Activated gamma-delta T cell treated with anti-CD3 and anti-CD28 coated beads, Interleukin-2, amount 50 U/mL, for 16 hours (primary cell): ENCODE measurements at places on chromosomes 16 and 17.

DNA sequence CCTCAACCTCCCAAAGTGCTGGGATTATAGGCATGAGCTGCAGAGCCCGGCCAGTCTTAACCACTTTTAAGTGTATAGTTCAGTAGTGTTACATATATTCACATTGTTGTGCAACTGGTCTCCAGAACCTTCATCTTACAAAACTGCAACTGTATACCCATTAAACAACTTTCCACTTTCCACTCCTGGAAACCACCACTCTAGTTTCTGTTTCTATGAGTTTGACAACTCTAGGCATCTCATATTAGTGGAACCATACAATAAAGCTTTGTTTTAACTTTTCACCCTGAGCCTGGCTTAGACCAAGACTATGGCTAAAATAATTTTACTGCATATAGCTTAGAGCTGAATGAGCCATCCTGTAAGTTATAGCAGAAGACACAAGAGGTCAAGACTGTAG is 108.0 kb upstream of the GOT2 start:
- DNase-seq: no peak

- no peak for DNase-seq
These were observed 31.4 kb downstream of the HS3ST3B1 start for GRCh38 chr17:14332331-14332730.

DNA sequence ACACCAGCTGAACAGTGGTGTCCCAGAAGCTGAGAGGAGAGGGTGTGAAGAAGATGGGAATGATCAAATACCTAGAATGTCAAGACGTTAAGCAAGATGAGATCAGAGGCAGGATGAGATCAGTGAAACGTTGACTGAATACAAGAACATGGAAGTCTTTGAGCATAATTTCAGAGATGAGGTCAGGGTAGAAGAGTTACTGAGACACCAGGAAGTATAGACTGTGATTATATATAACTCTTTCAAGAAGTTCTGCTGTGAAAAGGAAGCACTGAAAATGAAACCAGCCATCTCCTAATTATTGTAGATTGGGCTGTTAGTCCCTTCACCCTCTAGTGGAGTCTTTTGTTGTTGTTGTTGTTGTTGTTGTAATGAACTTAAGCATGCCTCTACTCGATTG is 9.1 kb downstream of the SHCBP1 start:
- DNase-seq: no peak

GRCh38 chr16:77745972-77746371 is 23.7 kb downstream of the NUDT7 start:
- DNase-seq: no peak

GRCh38 chr16:89957216-89957785 is 8.7 kb downstream of the DEF8 start:
- no peak for DNase-seq

GRCh38 chr16:12245088-12245920 is 268.8 kb downstream of the SNX29 start:
- DNase-seq: no peak

DNA sequence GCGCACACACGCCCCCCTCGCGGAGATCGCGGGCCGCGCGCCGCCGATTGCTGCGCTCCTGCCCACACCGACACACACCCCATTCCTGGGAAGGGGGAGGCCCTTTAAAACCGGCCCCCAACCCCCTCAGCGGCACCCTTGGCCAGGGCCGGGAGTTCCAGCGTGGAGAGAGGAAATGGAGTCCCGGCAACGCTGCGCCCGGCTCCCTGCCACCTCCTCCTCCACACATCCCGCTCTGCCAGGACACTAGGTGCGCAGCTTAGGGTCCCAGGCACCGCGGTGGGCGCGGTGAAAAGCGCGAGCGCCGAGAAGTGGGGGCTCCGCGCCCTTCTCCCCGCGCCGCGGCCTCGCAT is 397 bp downstream of the CDC42EP4 start:
- DNase-seq: no peak

GRCh38 chr17:55423535-55423934 is 1.9 kb upstream of the MMD start:
- DNase-seq: no peak

- no peak for DNase-seq
These were observed 9.8 kb downstream of the HID1 start for GRCh38 chr17:74962622-74963394.

DNA sequence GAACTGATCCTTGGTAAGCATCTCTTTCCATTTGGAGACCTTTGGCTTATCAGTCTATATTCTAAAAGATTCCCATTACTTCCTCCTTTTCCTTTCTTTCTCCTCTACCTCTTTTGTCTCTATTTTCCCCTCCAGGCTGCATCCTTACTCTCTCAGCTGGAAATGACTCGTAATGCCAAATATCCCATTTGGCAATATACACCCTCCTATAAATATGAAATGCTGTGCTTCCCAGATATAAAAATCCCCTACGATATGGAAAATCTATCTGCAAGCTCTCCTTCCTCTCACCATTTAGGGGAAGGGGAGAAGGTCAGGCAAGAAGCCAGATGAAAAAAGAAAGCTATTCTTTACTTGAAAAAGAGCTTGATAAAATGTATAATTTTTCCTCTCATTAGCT is 39.9 kb downstream of the XPO6 start:
- no peak for DNase-seq

DNA sequence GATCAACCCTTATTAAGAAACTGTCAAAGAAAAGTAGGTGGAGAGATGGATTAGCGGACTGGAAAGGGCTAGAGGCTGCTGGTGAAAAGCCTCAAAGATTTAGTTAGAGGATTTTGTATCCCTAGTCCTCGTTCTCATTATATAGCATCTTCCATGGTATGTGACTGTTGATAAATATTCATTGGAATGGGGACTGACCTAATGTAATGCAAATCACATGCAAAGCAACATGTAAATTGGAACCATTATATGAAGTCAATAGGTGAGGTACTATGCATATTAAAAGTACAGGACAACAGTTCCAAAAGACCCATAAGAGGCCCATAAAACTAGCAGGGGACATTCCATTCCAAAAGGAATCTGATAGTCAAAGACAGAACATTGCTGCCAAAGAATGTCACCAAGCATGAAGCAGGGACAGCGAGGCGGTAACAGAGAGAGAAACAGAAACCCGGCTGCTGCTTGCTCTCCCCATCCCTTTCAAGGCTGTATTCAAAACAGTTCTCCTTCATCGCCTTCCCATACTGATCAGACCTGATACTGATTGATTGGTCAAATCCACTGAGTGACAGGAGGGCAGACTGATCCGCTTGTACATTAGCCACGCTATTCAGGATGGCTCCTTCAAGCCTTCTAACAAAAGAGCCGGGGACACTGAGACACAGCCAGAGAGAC is 44.5 kb downstream of the SOX9 start:
- DNase-seq: no peak

DNA sequence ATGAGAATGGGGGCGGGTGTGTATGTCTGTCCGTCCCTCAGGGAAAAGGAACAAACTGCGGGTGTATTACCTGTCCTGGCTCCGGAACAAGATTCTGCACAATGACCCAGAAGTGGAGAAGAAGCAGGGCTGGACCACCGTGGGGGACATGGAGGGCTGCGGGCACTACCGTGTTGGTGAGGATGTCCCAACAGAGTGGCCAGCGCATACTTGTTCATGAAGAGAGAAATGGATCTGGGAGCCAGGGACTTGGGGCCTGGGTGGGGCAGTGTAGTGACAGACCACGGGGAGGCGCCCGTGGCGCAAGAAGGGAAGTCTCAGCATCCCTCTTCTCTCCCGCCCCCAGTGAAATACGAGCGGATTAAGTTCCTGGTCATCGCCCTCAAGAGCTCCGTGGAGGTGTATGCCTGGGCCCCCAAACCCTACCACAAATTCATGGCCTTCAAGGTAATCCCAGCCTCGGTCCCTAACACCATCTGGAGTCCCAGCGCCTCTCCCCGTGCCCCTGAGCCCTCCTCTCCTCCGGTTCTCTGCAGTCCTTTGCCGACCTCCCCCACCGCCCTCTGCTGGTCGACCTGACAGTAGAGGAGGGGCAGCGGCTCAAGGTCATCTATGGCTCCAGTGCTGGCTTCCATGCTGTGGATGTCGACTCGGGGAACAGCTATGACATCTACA is 3.5 kb upstream of the C17orf107 start:
- no peak for DNase-seq

- no peak for DNase-seq
These were observed 2.0 kb upstream of the PSMB3 start for GRCh38 chr17:38750312-38751121.

DNA sequence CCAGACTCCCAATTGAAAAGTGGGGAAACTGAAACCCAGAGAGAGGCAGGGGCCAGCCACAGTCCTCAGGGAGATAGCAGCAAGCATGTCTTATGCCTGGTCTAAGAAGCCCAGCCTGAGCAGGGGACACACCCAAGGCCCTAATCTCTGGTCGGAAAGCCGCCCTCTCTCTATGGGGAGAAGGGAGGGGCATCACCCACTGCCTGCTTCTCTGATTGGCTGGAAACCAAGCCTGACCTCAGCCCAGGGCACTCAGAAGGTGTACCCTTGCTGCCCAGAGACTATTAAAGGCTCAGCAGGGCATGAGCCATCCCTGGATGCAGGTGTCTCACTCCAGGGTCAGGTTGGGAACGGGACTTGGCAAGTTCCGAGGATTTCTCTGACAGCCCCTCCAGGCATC is 5.7 kb upstream of the KRT13 start:
- no peak for DNase-seq

GRCh38 chr17:76327696-76328095 is 19.6 kb upstream of the QRICH2 start:
- no peak for DNase-seq

DNA sequence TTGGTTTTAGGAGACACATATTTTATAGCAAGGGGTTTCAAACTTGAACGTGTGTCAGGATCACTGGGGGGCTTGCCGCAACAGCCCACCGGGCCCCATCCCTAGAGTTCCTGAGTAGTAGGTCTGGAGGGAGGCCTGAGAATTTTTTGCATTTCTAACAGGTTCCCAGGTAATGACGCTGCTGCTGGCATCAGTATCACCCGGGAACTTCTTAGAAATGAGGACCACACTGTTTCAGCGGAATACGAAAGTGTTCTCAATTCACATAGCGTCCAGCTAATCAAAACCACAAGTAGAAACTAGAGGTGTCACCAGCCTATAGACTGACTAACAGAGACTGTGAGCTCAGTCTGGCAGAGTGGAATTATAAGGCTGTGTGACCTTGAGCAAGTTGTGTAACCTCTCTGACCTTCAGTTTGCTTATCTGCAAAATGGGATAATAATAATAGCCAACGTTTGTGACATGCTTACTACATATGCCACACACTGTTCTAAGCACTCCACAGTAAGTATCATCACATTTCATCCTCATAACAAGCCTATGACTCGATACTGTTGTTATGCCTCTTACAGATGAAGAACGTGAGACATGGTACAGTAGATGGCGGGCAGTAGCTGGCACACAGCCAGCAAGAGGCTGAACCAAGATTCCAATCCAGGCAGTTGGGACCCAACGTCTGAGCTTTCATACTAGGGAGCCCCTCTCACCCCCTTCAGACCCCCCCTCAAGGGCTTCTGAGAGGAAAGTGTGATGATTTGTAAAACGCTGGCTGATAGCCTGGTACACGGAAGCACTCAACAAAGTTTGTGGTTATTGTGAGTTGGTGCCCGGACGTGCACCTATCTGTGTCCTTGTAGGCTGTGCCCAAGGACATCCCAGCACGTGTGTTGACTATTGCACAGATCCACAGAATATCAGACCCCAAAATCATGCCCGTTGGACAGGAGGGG is 4.6 kb upstream of the ICAM2 start:
- peak; percentile 20 for DNase-seq

DNA sequence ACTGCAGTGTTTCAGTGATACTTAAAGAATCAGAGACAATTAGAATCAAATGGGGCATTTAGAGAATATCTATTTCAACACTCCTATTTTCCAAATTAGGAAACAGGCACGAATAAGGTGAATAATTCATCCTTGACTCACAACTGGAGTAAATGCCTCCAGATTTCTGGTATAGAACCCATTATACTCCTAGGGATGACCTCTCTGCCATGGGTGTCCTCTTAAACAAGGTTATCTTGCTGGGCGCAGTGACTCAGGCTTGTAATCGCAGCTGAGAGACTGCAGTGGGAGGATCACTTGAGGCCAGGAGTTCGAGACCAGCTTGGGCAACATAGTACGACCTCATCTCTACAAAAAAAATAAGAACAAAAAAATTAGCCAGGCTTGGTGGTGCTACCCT is 139.8 kb upstream of the ELAC2 start:
- DNase-seq: no peak

DNA sequence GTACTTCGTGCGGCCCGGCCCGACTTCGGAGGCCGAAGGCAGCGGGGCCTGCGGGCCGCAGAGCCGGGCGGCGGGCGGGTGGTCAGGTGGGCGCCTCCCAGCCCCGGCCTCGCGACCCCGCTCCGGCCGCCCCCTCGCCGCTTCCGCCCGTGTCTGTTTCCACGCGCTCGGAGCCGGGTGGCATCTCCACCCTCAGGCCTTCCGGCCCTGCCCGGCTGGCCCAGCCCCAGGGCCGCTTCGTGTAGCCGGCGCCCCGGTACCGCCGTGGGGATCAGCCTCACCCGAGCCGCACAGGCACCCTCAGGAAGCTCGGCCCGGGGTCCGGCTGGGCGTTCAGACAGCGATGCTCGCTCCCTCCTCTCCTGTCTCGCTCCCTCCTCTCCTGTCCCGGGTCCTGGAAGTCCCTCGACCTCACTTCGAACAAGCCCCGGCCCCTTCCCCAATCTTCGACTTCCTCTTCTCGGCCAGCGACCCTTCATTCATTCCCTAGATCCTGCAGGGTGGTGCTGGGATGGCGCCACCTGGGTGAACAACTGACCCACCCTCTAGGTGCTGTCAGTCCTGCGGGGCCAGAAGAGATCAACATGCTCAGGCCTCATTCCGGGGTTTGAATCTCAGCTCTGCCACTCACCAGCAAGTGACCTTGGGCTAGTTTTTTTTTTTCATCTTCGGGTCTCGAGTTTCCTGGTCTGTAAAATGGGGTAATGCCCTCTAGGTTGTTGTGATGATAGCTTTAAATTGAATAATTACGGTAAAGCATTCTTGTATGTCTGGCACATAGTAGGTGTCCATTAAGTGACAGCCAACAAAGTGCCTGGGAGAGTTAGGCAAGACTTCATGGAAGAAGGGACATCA is 610 bp downstream of the VPS4A start:
- DNase-seq: peak; percentile 23

GRCh38 chr17:15409721-15410250 is 57.6 kb downstream of the CDRT4 start:
- DNase-seq: no peak
